ENCODE measurements at places on chromosomes 5 and 9. TPM values are rescaled to one million over a fixed set of nuclear protein-coding genes. Genes with fewer than 3 reads are reported as not detected.

The DMRT2 gene
- 1.2 TPM for total RNA-seq

The CDKN2A gene
- total RNA-seq = 5.8 TPM

The PIP5KL1 gene
- 1.4 TPM for total RNA-seq

The MSMP gene
- total RNA-seq = 0.41 TPM

The DEPDC1B gene
- total RNA-seq = 25.1 TPM

The LCN12 gene
- 2.1 TPM for total RNA-seq

The ANKRD18A gene
- 3.9 TPM for total RNA-seq

The TAF11L13 gene
- not detected for total RNA-seq

The SLC6A7 gene
- not detected for total RNA-seq

The IFNE gene
- not detected for total RNA-seq

The IL17B gene
- not detected for total RNA-seq

- DNase-seq = no peak
Measured at GRCh38 chr9:90274725-90275124, 367.9 kb downstream of the DIRAS2 start.

DNA sequence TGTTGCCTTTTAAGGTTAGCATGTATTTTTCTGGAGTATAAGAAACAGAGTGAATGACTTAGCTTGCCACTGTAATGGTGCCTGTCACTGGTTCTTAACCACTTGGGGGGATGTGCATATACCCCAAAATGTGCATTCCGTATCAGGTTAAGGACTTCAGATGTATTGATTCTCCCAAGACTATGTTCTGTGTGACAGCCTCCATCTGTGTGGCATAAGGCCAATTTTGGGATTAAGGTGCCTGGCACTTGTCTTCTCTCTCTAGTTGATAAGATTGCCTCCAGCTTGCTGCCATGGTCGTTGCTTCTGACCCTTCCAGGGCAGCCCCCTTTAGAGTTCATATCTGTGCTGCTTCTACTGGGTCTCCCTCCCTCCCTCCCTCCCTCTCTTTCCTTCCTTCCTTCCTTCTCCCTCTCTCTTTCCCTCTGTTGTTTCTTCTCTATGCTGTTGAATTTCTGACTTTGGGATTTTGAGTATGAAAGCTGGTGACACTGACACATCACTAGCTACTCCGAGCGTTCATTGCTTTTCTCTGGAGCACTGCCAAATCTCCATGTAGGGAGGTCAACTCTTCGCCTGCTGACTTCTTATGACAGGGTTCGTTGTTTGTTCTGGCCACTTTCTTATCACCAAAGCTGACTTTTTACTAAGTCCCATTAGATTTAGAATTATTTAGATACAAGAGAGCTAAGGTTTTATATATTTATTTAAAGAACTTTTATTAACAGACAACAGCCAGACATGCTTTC lies 31.0 kb downstream of the TNFAIP8 start:
- DNase-seq = no peak

- DNase-seq = no peak
Measured at GRCh38 chr9:126511411-126511810, 102.3 kb upstream of the LMX1B start.

DNA sequence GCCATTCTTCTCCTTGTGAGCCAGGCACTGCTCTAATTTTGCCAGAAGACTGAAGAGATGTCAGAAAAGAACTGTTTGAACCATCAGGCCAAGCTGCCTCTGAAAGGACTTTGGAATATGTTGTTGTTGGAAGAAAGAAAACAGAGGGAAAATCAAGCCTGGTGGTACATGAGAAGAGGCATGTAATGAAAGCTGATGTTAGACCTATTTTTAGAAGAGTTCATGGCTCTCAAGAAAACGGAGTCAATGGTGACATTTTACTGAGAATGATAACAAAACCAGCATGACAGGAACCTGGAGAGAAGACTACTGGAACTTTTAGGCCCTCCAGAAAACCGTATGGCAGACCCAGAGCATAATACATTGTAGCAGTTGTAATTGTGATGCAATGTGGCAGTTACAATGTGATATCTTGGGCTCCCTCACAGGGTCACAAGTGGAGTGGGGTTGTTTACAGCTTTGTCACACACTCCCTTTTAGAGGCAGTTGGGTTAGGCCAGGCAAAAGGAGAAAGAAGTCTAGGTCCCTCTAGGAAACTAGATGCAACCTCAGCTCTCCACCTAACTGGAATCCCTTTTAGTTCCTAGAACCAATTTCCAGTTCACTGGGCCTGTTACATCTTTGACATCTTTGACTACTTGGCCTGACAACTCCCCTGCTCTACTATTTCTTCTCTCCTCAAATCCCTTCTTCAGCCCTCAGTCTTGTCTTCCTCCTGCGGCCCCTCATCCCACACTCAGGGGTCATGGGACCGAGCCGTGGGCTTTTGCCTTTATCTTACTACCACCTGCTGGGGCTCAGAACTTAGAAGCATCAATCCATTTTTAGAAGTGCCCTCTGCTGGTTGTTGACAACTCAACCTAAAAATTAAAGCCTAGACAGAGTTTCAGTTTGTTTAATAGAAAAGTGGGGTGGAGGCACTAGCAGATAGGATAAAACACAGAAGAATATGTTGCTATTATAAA lies 61.2 kb upstream of the JAK2 start:
- DNase-seq = no peak

DNA sequence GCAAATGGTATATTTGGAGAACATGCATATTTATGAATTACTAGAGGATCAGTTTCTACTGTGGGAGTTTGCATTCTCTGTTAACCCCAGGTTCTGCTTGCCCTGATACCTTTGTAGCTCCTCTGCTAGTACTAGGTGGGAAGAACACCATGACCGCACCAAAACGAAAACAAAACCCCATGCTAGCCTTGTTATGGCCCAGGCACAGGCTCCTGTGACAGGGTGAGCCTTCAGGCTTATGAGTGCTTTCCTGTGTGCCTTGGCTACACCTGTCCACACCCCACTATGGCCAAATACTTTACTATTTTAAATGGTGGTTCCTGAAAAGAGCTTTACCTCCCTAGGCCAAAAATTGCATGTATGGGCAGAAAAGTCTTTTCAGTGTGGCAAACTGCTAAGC lies 94.8 kb downstream of the PPIC start:
- no peak for DNase-seq

DNA sequence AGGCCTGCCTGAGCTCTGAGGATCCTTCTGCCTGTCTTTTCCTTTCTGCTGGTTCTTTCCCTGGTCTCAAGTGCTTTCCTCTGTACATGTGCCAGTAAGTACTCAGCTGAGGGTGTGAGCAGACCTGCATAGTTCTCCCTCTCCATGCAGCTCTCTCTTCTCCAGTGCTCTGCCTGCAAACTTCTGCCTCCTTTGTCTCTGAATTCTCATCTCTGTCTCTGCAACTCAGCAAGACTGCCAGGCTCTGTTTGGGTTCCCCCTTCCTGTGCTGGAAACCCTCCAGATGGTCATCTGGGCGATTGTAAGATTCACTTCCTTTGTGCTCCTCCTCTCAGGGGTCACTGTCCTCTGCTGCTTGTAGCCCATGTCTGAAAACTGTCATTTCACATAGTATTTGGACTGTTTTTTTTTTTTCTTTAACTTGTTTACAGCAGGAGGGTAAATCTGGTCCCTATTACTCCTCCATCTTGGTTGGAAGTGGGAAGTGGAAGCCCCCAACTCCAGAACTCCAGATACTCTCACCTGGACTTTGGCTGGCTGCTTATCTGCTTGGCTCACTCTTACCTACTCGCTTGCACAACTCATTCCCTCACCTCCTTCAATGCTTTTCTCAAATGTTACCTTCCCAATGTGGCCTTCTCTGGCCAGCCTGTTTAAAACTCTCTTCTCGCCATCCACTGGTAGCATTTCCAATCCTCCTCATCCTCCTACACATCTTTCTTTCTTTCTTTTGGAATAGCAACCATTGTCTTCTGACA lies 175.3 kb upstream of the TBC1D2 start:
- no peak for DNase-seq

- DNase-seq = no peak
Measured at GRCh38 chr9:95499046-95499676, 17.6 kb downstream of the PTCH1 start.

GRCh38 chr5:159049844-159050315 lies 49.8 kb downstream of the EBF1 start:
- no peak for DNase-seq

GRCh38 chr9:124126648-124127646 lies 115.4 kb downstream of the LHX2 start:
- peak; percentile 67 for DNase-seq

GRCh38 chr5:171633776-171634470 lies 151.7 kb upstream of the SMIM23 start:
- DNase-seq = no peak

- DNase-seq = no peak
Measured at GRCh38 chr5:93130624-93131490, 450.2 kb downstream of the NR2F1-AS1 start.

DNA sequence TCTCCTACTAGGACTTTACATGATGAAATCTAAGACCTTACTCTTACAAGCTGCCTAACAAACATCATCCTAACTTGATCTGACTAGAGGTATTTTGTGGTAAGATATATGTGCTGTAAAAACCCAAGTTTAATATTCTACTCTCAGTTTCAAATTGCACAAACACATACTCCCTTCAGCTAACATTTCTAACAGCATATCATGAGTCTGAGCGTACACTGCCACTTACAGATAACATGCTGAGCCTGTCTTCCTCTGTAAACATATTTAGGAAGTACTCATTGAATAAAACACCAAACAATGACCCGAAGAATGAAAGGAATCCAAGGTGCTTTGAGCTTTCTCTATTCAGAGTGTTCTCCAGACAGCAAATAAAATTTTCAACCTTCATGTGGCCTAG lies 7.9 kb upstream of the ESM1 start:
- no peak for DNase-seq

DNA sequence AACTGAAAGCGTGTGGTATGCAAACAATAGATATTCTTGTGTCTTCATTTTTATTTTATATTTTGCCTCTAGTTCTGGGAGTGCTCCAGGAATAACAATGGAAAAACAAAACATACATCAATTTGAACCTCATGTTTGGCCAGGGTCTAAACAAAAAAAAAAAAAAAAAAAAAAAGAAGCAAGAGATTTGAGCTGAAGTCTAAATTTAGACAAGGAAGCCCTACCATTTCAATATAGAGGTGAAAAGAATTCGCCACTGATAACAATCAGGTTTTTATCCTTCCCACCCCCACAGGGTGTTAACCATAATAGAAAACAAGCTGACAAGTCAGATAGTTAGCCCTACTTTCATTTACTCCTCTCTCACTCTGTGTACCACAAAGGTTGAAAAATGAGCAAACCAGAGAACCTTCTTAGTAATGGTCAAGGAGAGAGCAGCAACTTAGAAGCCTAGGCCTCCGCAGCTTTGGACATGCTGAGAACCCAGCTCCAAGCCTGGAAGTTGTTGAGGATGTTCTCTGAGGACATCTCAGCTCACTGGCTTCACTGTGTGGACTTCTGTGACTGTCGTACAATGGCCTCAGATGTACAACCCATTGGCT lies 118.2 kb upstream of the HMHB1 start:
- peak; percentile 11 for DNase-seq

DNA sequence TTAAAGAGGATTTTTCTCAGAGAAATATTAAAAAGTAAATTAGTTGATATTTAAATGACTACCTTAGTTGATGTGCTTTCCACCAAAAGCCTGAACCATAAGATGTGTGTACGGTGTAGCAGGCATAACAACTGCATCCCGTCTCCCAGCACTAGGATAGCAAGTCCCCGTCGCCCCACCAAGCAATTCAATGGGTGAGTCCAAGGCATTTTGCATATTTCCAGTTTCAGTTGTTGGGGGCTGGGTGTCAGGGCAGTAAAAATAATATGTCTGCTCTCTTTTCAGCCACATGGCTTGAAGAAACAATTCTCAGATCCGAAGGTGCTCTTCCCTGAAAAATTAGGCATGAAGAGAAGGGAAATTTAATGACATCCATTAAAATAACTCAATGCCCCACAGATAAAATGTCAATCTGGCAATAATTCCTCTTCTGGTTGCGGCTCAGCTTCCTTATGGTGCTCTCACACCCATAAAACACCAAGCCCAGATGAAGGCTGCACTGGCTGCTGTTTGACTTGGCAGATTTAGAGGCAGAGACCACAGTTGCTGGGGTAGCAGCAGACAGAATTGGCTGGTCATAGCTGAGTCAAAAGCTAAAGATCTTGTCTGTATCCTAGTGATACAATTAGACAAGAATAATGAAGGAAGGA lies 124.4 kb upstream of the ADCY2 start:
- no peak for DNase-seq

GRCh38 chr5:174273325-174273724 lies 227.8 kb downstream of the NSG2 start:
- DNase-seq = no peak

- DNase-seq = no peak
Measured at GRCh38 chr5:43140286-43140685, 19.6 kb downstream of the ZNF131 start.

- no peak for DNase-seq
Measured at GRCh38 chr9:128116104-128117083, 11.1 kb downstream of the PTGES2 start.

DNA sequence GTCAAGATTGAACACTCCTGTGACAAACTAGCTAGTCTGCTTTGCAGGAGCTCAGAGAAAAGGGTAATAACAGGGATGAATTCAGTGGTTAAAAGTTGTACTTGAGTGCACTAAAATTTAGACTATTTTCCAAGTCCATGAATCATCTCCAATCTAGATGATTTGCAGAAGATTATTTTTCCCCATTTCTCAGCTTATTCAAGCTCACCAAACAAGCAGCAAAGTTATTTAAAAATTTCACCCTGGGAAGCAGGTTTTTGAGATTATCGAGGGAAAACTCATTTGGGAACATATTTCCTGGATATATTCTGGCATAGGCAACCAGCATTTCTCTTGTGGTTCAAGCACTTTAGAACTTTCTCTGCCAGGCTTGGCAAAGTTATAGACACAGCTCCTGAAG lies 311.4 kb downstream of the TLE1 start:
- no peak for DNase-seq

DNA sequence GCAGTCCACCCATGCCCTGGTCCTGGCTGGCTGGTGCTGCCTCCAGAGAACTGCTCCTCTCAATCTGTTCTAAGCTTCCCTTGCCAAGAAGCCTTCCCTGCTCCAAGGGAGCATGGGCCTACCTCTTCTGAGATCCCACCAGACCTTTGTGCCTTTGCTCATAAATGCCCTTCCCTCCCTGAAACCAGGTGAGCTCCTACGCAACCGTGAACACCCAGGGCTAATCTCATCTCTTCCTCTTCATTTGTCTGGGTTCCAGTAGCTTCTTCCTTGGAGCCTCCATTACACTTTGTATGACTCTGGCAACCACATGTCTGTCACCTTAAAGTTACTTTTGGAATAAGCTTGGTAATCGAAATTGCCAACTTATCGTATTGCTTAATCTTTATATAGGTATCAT lies 270.6 kb downstream of the PBX3 start:
- DNase-seq = no peak

DNA sequence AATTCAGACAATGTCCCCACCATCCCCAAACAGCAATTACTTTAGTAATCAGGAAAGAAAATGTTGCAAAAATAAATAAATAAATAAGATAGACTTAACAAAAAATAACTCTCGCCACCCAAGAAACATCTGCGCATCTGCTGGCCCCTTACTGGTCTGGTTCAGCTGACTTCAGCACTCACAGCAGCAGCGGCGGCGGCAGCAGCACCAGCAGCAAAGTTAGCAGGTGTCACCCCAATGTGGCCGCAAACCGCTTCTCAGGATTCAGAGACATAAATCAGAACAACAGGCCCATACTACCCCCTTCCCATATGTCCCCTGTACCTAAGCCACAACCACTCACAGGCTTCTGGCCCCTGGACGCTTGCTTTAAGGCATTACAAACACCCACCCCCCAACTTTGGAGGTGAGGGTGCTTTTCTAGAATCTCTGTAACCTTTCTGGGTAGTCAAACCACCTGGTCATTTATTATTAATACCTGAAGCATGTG lies 593.0 kb downstream of the BNC2 start:
- DNase-seq = no peak

- DNase-seq = no peak
Measured at GRCh38 chr9:137432687-137433348, 8.3 kb downstream of the ENTPD8 start.

All from activated T-helper 2 cell treated with anti-CD3 and anti-CD28 coated beads, Interferon-gamma antibody, Interleukin-2, Interleukin-4, amounts not matched to agents 10 μg/mL and 5 μg/mL and 100 μg/mL, durations not matched to agents 14 hours and 24 hours and 36 hours (primary cell).